ENCODE measurements at places on chromosomes 2 and 18. TPM values are rescaled to one million over a fixed set of nuclear protein-coding genes. Genes with fewer than 3 reads are reported as not detected.

TNS1 gene
- total RNA-seq = 186 TPM

SLC23A3 gene
- total RNA-seq = 0.26 TPM

SFTPB gene
- not detected for total RNA-seq

NEU2 gene
- not detected for total RNA-seq

KCNE4 gene
- total RNA-seq = 12.4 TPM

SAG gene
- total RNA-seq = 0.07 TPM

TLX2 gene
- total RNA-seq = 0.55 TPM

IL37 gene
- not detected for total RNA-seq

GYPC gene
- total RNA-seq = 35.1 TPM

CFAP65 gene
- total RNA-seq = 0.21 TPM

MC2R gene
- not detected for total RNA-seq

AOX1 gene
- total RNA-seq = 13.8 TPM

TCF23 gene
- 84.6 TPM for total RNA-seq

C18orf54 gene
- 4.8 TPM for total RNA-seq

OBSL1 gene
- 98.6 TPM for total RNA-seq

CAVIN2 gene
- 37.3 TPM for total RNA-seq

GATA6 gene
- total RNA-seq = 50.5 TPM

AKAIN1 gene
- not detected for total RNA-seq

KIAA2012 gene
- total RNA-seq = not detected

SCN3A gene
- 18.4 TPM for total RNA-seq

SPHKAP gene
- not detected for total RNA-seq

All from uterus (tissue), 4 donors.